A549 treated with dexamethasone at 1 μM for 4 hours (cell line): ENCODE measurements at places on chromosomes 11 and 22. TPM values are rescaled to one million over a fixed set of nuclear protein-coding genes. Genes with fewer than 3 reads are reported as not detected.

Gene SSRP1
- total RNA-seq: 231 to 260 TPM (median 252 TPM) in 5 replicates

Gene ALDH3B2
- 0.04 to 0.06 TPM (median 0.06 TPM) in 3 of 5 replicates, not detected in the others for total RNA-seq

Gene CDON
- total RNA-seq: 1.2 to 2.9 TPM (median 1.6 TPM) in 5 replicates

Gene VSIG10L2
- total RNA-seq: not detected in 5 replicates

Gene TENM4
- 0.01 to 0.19 TPM (median 0.11 TPM) in 5 replicates for total RNA-seq

Gene NCF4
- total RNA-seq: 0.11 to 0.13 TPM in 2 of 5 replicates, not detected in the others

Gene TMEM191C
- 0.56 to 0.84 TPM (median 0.71 TPM) in 5 replicates for total RNA-seq

Gene STIP1
- total RNA-seq: 241 to 263 TPM (median 255 TPM) in 5 replicates

Gene HTR3A
- total RNA-seq: not detected in 5 replicates

Gene PNPLA5
- 0.03 to 0.14 TPM (median 0.05 TPM) in 3 of 5 replicates, not detected in the others for total RNA-seq

Gene SOX6
- 0.01 to 0.20 TPM (median 0.07 TPM) in 3 of 5 replicates, not detected in the others for total RNA-seq

Gene LZTR1
- 9.3 to 21.4 TPM (median 16.8 TPM) in 5 replicates for total RNA-seq

Gene RIC8A
- 119 to 131 TPM (median 127 TPM) in 5 replicates for total RNA-seq

Gene DEFB131B
- not detected in 5 replicates for total RNA-seq

Gene LARGE2
- 1.7 to 2.8 TPM (median 2.6 TPM) in 5 replicates for total RNA-seq

Gene OR5A1
- not detected in 5 replicates for total RNA-seq

Gene CYTH4
- total RNA-seq: 0.63 to 1.2 TPM (median 0.90 TPM) in 5 replicates

Gene APOA4
- total RNA-seq: not detected in 5 replicates

Gene GRM5
- total RNA-seq: not detected in 5 replicates

Gene NLRX1
- total RNA-seq: 6.6 to 12.7 TPM (median 11.3 TPM) in 5 replicates

Gene CXCR5
- 0.03 to 0.26 TPM (median 0.05 TPM) in 5 replicates for total RNA-seq

Gene SLC22A8
- total RNA-seq: not detected in 5 replicates

Gene SELENOH
- total RNA-seq: 110 to 126 TPM (median 120 TPM) in 5 replicates

Gene C11orf52
- total RNA-seq: 0.15 to 0.45 TPM (median 0.26 TPM) in 5 replicates

Gene CHST1
- total RNA-seq: 1.3 to 2.0 TPM (median 1.6 TPM) in 5 replicates

Gene RAB36
- 6.1 to 8.3 TPM (median 7.7 TPM) in 5 replicates for total RNA-seq

Gene GAL3ST1
- total RNA-seq: 7.0 to 11.8 TPM (median 11.1 TPM) in 5 replicates

Gene APOL2
- 61.9 to 83.2 TPM (median 65.9 TPM) in 5 replicates for total RNA-seq

Gene SGSM1
- total RNA-seq: 0.49 to 1.1 TPM (median 0.60 TPM) in 5 replicates

Gene CCDC116
- total RNA-seq: 0.06 to 0.14 TPM (median 0.09 TPM) in 3 of 5 replicates, not detected in the others

Gene SPCS2
- 223 to 297 TPM (median 248 TPM) in 5 replicates for total RNA-seq

Gene MIOX
- 0.07 TPM in 1 of 5 replicates, not detected in the others for total RNA-seq

Gene MS4A3
- total RNA-seq: not detected in 5 replicates

Gene RASD2
- 0.61 to 0.92 TPM (median 0.80 TPM) in 5 replicates for total RNA-seq

Gene MYOD1
- total RNA-seq: 0.06 to 0.15 TPM (median 0.07 TPM) in 3 of 5 replicates, not detected in the others

Gene FADS1
- 179 to 276 TPM (median 220 TPM) in 5 replicates for total RNA-seq

Gene CHCHD10
- total RNA-seq: 92.9 to 197 TPM (median 166 TPM) in 5 replicates

Gene KRTAP5-8
- 0.07 TPM in 1 of 5 replicates, not detected in the others for total RNA-seq

Gene CDC42EP2
- 16.1 to 22.5 TPM (median 19.6 TPM) in 5 replicates for total RNA-seq

Gene CEND1
- total RNA-seq: 1.7 to 3.3 TPM (median 2.3 TPM) in 5 replicates

Gene PHOX2A
- not detected in 5 replicates for total RNA-seq

Gene PGA3
- not detected in 5 replicates for total RNA-seq
